ENCODE measurements at places on chromosomes 6 and 20. TPM values are rescaled to one million over a fixed set of nuclear protein-coding genes. Genes with fewer than 3 reads are reported as not detected.

The RCAN2 gene
- 87.3 TPM for total RNA-seq

The DNMT3B gene
- total RNA-seq = 1.9 TPM

The SMLR1 gene
- total RNA-seq = not detected

DNA sequence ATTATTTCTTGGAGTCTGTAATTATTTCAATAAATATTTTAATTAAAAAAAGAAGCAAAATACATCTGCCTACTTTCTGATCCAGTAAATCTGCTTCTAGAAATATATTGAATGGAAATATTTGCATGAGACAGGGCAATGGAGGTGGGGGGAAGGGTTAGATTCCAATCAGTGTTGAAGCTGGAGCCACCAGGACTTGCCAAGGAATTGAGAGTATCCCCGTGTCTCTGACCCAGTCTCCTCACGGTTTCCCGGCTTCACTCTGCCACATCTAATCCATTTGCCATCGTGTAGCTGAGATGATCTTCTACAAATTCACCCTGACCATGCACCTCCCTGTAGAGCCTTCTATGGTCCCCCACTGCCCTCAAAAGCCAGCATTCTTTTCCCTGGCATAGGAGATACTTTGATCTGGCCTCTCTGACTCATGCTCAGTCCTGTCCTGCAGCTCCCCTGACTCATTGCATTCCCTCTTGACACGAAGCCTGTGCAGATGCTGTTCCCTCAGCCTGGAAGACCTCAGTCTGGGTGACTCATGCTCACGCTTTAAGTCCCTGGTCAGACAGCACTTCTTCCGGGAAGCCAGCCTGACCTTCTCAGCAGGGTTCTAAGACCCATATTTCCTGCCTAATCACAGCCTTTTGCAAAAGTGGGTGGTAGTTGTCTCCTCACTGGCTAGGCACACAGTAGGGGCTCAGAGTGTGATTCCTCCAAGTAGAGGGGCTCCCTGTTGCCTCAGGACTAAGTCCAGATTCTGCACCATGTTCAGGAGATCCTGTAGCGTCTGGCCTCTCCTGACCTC is 23.0 kb upstream of the FKBP1A start:
- DNase-seq = no peak

The HUS1B gene
- total RNA-seq = 2.4 TPM

- no peak for DNase-seq
These were observed 34.6 kb downstream of the FBXO5 start for GRCh38 chr6:152948150-152948768.

- no peak for DNase-seq
These were observed 23.4 kb downstream of the SIRPA start for GRCh38 chr20:1918491-1919165.

The MCUR1 gene
- total RNA-seq = 19.3 TPM

GRCh38 chr6:16067568-16067967 is 61.3 kb upstream of the MYLIP start:
- no peak for DNase-seq

DNA sequence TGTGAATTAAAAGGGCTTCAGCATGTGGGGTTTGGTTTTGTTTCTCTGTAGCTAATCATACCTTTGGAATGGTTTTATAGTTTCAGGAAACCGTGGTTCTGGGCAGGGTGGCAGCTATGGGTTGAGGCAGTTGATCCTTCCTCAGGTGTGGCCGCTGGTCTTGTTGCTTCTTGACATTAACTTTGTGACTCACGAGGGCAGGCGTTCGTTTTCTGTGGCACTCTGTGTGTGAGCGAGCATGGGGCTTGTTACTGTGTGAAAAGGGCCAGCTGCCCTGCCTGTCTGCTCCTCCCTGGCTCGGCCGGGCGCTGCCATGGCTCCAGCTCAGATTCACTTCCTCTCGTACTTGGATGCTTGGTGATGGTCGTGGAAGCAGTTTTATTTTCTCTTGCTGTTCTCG is 16.2 kb downstream of the DNAJC5 start:
- DNase-seq = no peak

DNA sequence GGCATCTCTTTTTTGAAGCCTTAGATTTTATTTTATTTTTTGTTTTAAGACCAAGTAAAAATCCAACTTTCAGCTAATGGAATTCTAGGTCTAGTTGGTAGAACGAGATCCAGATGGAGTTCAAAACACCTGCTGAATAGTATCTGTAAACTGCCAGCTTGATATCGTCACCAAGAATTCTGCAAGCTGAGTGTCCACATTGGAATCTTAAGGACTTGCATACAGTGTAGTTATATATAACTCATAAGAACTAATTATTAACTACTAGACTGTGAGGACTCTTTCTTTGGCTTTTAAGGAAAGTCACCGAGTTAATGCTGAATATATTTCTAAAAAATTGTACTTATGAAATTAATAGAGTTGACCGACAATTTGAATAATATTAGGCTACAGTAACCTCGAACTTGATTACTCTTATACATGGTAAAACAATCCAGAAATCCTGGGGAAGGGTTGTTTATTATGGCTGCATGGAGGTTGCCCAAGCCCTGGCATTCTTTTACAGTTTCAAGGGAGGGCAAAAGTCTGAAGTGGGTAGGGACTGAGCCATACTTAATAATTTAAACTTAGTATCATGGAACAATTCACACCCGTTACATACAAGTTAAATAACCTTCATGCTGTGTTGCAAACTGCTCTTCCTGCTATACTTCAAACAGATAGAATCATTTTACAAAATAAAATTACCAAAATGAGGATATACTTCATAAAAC is 553.9 kb downstream of the PTPRT start:
- DNase-seq = no peak

DNA sequence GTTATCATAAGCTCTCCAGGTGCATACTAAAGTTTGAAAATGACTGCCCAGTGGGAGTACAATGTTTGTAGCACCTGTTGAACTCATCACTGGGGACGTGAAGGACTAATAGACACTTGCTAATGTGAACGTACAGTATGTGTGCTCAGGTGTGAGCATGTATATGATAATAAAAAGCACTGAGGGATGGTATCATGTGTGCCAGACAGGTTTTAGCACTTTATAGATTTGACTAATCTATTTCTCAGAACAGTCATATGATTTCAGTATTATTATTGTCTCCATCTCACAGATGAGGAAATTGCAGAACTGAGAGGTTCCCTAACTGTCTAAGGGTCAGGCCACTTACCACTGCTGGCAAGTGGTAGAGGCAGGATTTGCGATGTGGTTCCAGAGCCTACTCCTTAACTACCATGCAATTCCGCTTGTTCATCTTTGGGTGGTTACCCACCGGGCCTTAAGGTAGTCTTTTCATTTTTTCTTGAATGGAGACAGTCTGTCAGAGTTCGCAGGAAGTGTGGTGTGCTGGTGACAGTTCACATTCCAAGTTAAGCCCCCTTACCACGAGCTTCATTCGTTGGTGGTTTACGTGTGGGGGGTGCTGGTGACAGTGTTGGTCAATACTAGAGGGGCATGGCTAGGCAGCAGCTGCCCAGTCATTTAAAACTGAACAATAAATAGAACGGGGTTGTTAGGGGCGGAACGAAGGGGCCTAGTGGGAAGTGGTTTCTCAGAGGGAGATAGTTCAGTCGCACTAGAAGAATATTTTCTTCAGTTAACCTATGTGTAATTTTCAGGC is 46.8 kb downstream of the RREB1 start:
- no peak for DNase-seq

- DNase-seq = no peak
These were observed 121.4 kb downstream of the REV3L start for GRCh38 chr6:111361648-111362047.

The CD24 gene
- 8.0 TPM for total RNA-seq

DNA sequence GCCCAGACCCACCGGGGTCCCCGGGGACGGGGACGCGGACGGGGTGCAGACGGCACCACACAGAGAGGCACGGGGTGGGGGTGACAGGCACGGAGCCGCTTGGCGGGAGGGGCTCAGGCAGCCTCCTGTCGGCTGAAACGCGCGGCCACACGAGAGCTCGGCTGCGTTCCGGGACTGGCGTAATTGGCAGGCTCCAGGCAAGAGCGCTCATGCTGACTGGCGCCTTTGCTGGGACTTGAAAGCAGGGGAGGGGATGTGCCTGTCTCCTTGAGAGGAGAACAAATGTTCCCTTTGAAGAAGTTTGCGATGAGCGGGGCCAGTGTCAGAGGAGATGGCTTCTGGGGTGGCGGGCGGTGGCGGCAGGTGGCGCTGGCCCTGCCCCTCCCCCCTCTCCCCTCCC is 25.8 kb downstream of the BHLHE23 start:
- DNase-seq = no peak
